ENCODE measurements at places on chromosomes 7 and 10.

- DNase-seq = no peak
These were observed 141.6 kb downstream of the PKD1L1 start for GRCh38 chr7:47806701-47807103.

DNA sequence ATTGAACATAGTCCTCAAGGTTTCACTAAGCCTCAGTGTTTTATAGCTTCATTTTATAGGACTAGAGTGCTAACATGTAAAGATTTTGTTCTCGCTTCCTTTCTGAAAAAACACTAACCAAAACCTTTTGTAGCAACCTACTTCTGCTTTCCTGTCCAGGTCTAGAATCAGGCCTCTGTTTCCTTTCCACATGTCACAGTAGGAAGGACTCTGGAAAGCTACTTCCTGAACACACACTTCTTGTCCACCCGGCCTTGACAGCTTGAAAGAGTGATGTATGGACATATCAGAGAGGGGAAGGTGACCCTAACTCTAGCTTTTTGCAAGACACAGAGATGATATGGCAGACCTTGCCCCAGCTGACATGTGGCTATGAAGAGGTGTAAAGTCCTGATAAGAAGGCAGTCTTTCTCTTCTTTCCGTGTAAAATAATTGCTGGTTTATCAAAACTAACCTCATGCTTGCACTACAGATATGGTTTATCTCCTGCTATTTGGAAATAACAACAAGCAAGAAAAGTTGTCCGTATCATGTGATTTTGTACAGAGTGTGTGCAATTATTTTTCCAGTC is 175.4 kb downstream of the SKAP2 start:
- no peak for DNase-seq

GRCh38 chr7:139886206-139886605 is 57.1 kb downstream of the TBXAS1 start:
- DNase-seq = no peak

GRCh38 chr10:89351780-89352597 is 24.2 kb downstream of the IFIT3 start:
- DNase-seq = peak; percentile 56

DNA sequence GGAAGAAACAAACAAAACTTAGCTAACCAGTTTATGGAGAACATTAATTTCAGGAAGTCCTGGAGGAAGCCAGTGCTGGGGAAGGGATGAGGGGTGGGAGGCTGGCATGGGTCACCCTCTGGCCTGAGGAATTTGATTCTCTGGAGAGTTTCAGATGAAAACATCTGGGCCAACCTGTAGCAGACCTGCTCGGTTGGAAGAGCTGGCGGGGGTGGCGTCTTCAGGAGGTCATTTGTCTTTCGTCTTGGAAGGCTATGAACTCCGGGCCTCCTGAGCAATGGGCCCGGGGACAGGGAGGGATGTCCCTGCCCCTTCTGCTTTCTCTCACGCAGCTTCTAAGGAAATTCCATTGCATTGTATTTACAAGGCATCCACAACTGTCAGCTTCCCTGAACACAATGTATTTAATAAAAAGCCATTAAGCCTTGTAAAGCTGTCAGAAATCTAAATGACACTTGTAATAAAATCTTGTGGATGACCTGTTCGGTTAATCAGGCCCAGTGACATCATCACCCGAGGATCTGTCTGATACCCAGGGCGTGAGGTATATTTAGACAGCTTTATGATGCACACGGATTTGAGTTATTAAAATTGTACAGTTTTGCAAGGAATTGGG is 250.5 kb downstream of the RAB11FIP2 start:
- no peak for DNase-seq

GRCh38 chr10:60508831-60509230 is 119.2 kb upstream of the ANK3 start:
- DNase-seq = no peak

DNA sequence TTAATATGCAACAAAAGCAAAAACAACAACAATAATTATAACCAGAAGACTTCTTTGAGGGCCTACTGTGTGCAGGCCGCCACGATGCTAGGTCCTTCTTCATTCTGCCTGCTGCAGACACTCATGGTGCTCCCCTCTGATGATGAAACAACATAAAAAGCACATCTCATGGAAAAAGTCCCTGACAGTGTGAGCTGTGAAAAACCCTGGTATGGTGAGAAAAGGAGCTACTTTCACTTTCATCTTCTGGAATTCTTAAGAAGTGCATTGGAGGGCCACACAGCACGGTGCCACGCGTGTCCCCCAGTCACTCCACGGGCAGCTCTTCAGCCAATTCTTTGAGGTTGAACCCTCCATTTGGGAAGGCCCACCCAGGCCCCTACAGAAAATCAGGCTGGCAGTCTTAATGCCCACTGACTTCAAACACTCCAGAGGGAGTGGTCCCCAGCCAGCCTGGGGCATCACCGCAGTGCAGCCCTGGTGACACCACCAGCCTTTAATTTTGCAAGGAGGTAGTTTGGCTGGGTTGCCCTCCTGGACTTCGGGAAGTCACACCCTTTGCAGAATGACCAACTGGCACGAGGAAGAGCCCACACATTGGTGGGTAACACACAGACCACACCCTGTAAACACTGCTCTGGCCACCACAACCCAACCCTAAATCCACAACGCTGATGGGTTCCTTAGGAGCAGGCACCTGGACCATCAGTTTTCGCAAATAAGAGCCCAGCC is 7.7 kb downstream of the KCNMA1 start:
- no peak for DNase-seq

DNA sequence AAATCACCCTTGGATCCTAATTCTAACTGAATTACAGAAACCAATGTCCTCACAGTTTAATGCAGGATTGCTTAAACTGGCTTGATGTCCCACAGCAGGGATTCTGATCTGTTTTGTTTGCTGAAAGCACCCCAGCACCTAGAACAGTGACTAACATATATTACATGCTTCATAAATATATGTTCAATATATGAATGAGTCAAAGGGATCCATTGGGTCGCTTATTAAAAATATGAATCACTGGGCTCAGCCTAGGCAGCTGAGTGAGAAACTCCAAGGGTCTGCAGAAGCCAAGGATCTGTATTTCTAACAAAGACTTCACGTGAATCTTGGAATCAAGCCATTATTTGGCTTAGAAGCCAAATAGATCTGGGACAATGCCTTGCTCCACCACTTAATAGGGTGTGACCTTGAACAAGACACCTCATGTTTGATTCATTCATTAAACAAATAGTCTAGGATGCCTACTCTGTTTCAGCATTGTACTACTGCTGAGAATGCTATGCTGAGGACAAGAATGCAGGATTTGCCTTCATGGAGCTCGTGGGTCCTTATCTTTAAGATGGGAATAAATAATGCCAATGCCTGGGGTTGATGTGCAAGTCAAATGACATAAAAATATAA is 103.4 kb upstream of the DLX6 start:
- DNase-seq = no peak
